ENCODE measurements at places on chromosomes 3 and 15.
A peak's percentile ranks its signal among the peaks of the same experiment; 100 is the strongest.

DNA sequence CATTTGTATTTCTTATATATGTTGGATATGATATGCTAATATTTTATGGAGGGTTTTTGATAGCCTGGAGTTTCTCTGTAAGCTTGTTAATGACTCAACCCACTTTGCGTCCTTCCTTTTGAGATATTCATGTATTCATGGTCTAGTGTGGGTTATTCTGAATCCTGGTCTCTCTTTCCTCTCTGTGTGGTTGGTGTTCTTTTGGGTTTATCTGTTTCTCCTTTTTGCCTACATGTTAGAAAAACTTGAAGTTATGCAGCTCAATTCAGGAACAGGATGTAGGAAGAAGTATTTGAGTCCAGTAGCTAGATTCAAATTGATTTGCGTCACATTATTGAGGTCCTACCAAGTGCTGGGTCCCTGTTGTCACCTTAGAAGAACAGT lies 28.1 kb downstream of the CMTM7 start:
- peak; percentile 80 for DNase-seq

DNA sequence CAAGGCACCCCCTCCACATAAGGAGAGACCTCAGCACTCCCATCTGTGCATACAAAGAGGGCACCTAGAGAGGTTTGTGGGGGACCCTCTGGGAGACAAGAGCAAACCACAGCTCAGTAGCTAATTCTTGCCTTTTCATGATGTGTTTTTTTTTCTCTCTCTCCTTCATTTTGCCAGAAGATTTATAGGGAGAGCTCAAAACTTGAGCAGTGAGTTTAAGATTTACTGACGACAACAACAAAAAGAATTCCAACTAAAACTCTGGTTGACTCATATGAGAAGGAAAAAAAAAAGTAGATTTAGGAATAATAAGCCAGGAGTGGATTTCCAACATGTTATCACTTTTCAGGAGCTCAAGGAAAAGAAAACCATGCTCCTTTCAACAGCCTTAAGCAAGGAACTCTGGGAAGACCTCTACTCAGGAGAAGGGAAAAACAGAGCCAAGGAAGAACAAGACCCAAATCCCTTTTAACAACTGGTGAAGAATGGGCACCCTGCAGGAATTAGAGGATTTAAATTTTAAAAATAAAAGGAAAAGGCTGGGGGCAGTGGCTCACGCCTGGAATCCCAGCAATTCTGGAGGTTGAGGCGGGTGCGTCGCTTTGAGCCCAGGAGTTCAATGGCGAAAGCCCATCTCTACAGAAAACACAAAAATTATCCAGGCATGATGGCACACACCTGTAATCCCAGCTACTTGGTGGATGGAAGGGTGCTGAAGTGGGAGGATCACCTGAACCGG lies 58.2 kb upstream of the RAD18 start:
- DNase-seq, result no peak

- no peak for DNase-seq
Measured at GRCh38 chr3:50675179-50676030, 678 bp downstream of the DOCK3 start.

DNA sequence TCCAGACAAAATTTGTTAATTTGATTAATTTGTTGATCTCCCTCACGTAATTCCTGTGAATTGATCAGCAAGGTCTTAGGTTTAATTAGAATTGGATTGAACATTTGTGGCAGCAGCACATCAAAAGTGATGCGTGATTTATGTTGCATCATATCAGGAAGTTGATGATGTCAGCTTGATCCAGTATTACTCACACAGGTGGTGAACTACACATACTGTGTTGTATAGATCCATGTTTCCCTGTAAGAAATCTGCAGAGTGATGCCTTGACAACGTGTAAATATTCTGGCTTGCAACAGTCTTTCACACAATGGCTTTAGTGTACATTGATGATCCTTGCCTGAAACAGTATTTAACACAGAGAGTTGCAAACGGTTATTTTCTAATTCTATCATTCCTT lies 200.4 kb downstream of the ADAMTSL3 start:
- DNase-seq, result no peak

DNA sequence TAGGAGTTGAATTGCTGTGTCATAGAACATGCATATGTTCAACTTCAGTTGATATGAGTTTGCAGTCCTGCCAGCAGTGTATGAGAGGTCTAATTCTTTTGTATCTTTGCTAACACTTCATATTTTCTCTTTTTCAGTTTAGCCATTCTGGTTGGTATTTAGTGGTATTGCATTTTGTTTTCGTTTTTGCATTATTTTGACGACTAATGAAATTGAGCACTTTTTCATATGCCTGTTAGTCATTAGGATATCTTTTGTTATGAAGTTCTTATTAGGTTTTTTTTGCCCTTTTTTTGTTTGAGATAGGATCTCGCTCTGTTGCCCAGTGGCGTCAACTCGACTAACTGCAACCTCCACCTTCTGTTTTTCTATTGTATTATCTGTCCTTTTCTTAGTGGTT lies 9.2 kb downstream of the TRIP4 start:
- DNase-seq, result no peak

- DNase-seq, result no peak
Measured at GRCh38 chr3:100335434-100335833, 877 bp downstream of the NIT2 start.

DNA sequence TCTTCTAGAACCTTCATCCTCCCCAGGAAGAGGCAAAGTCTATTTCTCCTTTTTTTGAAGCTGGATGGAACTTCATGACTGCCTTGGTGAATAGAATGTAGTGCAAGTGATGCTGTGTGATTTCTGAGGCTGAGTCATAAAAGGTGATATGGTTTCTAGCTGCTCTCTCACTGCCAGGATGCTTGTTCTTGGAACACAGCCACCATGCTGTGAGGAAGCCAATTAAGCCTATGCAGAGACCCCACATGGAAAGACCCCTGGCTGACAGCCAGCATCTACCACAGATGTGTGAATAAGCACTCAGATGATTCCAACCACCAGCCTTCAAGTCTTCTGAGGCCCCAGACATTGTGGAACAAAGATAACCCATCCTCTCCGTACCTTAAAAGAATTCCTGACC lies 57.0 kb downstream of the ISL2 start:
- DNase-seq, result no peak

- DNase-seq, result no peak
Measured at GRCh38 chr3:183513046-183513706, 42.3 kb downstream of the KLHL6 start.

- no peak for DNase-seq
Measured at GRCh38 chr3:169085827-169086226, 577.7 kb downstream of the MECOM start.

- no peak for DNase-seq
Measured at GRCh38 chr3:105137911-105138310, 228.8 kb upstream of the ALCAM start.

- no peak for DNase-seq
Measured at GRCh38 chr15:36323615-36324014, 255.8 kb upstream of the CDIN1 start.

DNA sequence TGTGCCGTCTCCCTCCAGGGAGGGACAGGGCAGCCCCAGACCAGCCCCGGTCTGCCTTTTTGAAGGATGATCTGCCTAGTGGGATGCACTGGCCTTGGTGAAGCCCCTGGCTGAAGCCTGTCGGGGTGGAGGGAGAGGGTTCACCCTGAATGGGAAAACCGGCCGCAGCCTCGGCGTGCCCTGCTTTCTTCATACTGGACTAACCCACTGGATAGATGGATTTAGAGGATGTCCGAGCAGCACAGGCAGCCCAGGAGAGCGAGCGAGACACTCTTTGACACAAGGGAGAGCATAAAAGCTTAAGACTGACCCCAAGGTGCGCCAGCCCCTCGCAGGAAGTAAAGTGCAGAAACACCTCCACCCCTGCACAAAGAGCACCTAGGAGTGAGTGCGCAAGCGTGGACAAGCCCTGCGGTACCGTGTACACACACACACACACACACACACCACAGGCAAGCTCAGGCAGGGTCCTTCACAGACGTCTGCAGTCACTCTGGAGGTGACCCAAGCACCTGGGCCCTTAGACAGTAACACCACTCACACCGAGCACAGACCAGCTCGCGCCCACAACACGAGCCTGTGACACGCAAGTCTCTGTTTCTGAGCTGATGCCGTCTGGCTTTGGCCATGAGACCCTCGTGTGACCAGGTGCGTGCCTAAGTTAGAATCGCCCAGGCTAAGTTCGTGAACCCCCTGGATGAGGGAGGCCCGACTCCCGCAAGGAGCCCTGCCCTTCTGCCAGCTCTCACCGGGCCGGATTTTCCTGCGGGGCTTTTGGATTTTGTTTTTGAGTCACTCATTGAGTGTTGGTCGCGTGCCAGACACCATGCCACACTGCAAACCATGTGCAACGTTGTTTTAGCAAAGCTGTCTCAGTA lies 11.3 kb downstream of the SEMA4B start:
- no peak for DNase-seq

GRCh38 chr3:42672515-42672914 lies 12.8 kb upstream of the KLHL40 start:
- no peak for DNase-seq
